ENCODE measurements at places on chromosomes 6 and 20.

DNA sequence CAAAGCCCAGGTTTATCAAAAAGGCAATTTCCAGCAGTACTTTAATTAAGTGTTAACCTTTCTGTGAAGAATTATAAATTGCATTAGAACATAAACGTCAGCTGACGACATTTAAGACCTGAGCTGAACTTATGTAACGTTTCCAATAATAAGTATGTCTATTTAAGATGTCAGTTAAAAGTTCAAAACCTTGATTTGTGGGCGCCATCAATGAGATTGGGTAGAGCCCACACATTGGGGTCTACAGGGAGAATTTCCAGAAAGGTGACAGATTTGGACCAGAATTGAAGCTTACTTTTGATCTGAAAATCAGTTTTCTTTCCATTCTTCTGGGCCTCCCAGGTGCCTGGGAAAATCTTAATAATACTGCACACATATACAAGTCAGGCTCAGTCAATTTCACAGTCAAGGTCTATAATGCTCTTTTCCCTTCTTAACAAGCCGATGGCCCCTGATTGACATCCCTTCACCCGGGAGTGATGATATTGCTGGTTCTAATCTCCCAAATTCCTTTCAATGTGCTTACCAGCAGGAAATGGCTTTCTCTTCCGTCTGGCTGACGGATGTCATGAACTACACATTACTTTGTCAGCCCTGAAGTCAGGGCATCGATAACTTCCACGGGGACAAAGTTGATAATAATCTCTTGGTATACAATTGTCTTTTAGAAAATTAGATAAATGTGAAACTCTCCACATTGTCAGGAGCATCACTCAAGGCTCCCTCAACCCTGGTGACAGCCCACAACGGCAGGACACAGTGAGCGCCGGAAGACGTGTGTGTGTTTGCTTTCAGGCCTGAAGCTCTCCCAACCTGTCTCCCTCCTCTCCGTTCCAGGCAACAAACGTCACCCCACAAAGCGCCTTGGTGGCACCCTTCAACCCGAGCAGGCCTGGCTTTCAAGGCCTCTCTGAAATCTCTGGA, 396.5 kb upstream of the CNR1 start:
- no peak for DNase-seq

GRCh38 chr20:45049438-45049837, 51.5 kb downstream of the KCNS1 start:
- no peak for DNase-seq

DNA sequence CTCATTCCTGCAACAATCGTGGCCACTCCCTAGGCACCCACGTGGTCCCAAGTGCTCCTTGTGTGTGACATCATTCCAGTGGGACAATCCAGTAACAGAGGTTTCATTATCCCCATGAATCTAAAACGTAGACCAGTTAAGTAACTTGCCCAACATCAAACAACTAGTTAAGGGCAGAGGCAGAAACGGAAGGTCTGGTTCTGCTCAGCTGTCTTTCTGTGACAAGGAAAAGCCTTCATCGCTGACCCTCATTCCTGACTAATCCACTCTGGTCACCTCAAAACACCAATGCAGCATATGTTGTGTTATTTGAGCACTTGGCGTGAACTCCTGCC, 261.4 kb upstream of the JARID2 start:
- DNase-seq: no peak

DNA sequence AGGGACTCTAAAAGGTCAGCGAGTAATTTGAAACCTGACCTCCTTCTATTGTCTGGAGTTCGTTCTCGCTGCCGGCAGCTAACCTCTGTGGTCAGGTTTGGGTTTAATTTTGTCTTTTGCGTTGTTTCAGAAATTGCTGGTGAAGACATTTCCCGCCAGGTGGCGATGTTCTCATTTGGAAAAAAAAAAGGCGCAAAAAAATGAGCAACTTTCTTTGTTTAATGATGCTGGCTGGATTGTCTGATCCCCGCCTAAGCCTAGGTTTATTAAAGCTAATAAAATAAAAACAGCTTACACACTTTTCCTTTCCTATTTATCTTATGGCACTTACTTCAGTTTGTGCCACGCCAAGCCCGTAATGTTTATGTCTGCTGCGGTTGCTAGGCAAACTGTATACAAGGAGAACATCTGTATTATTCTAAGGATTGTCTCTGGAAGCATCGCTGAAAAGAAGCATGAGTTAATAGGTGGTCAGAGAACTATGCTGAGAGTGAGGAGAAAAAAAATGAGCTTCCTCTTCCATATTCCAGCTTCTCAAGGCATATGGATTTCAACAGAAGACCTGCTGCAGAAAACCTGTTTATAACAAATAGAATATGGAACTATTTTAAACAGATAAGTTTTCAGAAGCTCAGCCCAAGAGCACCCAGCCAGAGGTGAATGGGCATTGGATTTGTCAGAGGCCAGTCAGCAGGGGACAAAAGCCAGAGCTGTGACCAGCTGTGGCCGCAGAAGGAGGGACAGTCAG, 205.7 kb downstream of the DOK5 start:
- peak; percentile 45 for DNase-seq

DNA sequence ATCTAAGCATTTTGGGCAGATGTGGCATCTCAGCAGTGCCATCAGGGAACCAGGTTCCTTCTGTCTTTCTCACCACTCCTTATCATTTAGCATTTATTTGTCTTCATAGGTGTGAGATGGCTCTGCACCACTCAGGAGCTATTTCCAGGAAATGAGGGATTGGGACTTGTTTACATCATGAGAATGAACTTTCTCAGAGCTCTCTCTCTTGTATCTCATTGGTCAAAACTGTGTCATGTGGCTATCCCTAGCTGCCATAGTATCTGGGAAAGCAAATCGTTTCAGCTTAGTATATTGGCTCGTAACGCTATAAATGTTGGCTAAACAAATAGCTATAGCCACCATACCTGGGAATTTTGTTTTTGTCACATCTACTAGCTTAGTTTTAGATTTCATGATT, 23.8 kb downstream of the PLCB4 start:
- DNase-seq: no peak

DNA sequence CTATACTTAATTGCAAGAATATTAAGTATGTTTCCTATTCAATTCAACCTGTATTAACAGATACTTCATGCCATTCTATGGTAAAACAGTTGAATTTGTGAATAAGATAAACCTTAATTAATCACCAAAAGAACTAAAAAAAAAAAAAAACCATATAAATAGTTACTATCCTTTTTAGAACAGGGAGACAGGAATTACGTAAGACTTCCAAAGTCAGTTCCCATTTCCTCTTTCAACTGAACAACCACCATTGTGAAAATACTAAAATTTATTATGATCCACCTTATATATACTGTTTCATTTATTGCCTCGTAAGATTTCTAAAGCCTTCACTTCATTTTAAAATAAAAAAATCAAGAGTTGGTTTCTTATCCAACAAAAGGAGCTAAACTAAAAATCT, 9.4 kb downstream of the CCNC start:
- DNase-seq: no peak

- no peak for DNase-seq
Measured at GRCh38 chr6:17393892-17394631, 667 bp downstream of the CAP2 start.

DNA sequence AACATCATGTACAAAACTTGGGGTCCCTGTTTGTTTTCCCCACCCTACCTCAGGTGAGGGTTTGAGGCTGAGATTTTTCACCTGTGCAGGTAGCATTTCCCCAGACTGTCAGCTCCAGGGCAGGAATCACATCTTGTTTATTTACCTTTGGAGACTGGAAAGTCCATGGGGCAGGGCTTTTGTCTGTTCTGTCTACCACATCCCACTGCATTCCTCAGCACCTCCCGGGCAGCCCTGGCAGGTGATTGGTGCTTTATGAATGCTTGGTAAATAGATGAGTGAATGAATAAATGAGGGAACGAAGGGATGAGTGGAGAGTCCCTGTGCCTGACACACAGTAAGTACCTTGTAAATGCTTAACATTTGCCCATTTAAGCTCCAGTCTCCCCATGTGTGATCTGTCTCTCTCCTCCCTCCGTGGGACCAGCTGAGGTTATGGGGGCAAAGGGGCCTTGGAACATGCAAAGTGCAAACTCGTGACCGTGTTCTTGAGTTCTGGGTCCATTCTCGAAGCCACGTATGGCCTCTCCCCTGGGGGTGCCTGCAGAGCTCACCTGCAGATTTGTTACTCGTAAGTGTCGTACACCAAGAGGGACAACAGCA, 69.7 kb upstream of the PMEPA1 start:
- no peak for DNase-seq

DNA sequence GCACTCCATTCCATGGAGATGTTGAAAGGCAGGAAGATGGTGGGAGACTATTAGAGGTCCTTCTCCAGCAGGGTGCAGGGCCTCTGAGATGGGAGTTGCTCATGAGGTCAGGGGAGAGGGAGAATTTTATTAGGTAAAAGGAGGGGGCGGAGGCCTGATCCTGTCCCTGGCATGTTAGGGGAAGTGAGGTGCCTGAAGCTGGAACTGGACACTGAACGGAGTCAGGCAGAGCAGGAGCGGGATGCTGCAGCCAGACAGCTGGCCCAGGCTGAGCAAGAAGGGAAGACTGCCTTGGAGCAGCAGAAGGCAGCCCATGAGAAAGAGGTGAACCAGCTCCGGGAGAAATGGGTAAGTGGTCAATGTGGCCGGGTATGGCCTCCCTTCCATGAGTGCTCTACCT, 24.4 kb downstream of the CEP250 start:
- no peak for DNase-seq

DNA sequence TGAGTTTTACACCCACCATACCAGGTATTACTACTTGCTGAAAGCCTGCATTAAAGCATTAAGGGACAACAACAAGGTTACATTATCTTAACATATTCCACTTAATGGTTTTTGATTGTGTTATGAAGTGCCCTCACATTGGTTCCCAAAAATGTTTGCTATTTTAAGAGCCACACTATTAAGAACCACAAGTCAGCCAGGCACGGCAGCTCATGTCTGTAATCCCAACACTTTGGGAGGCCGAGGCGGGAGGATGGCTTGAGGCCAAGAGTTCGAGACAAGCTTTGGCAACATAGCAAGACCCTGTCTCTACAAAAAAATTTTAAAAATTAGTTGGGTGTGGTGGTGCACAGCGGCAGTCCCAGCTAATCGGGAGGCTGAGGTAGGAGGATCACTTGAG, 28.2 kb downstream of the ATXN1 start:
- DNase-seq: no peak

DNA sequence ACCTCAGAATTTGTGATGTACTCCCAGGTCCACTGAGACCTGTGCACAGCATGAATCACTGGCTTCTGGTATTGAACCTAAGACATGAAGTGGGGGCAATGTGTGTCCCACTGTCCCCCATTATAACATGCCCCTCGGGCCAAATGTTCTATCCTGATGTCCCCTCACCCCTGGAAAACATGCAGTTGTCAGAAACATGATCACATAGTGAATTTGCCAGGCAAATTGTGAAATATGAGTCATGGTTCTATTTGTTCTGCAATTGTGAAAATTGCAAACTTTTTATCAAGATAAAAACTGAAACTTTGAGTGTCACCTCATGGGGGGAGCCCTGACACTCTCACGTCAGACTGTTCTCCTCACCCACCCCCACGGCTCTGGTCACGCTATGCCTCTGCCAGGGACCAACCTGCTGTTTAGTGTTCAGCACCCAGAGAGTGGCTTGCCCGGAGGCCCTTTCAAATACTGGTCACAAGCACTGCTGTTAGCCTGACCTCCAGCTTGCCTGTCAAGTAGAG, 305.3 kb downstream of the CLIC5 start:
- DNase-seq: no peak

DNA sequence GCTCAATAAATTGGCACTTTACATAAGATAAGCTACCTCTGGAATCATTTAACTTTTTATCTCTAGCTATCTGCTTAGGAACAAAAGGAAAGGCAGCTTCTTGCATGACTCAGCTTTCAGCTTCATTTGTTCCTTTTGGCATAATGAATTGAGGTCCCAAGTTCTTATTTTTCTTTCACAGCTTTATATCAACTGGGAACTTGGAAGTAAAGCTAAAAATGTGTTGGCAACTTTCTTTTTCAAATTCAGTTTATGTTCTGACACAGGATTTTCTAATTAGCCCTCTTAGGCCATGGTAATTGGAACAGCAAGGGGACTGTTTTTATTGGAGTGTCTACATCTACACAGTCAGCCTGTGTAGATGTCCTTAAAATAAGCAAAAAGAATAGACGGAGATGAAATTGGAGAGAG, 55.2 kb upstream of the MRAP2 start:
- no peak for DNase-seq

- DNase-seq: peak; percentile 18
Measured at GRCh38 chr20:2693286-2694007, 867 bp downstream of the EBF4 start.

DNA sequence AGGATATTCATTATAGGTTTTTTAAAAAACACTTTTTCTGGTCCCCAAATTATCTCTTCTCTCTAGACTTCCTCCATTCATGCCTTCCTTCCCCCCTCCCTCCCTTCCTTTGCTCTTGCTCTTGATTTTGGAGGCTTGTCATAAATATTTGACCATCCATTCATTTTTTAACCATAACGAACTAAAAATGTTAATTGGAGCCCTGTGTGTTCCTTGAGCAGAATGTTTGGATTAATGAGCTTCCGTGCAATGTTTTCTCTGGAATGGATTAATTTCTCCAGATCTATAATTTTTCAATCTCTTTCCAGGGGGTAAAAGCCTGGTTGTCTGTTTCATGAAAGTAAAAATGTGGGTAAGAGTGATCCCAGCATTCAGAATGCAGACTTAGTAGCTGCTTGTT, 155.5 kb downstream of the ESR1 start:
- DNase-seq: no peak

GRCh38 chr20:60765821-60766403, 486.1 kb upstream of the CDH4 start:
- DNase-seq: no peak

- DNase-seq: no peak
Measured at GRCh38 chr6:113120582-113121285, 736.4 kb upstream of the MARCKS start.

DNA sequence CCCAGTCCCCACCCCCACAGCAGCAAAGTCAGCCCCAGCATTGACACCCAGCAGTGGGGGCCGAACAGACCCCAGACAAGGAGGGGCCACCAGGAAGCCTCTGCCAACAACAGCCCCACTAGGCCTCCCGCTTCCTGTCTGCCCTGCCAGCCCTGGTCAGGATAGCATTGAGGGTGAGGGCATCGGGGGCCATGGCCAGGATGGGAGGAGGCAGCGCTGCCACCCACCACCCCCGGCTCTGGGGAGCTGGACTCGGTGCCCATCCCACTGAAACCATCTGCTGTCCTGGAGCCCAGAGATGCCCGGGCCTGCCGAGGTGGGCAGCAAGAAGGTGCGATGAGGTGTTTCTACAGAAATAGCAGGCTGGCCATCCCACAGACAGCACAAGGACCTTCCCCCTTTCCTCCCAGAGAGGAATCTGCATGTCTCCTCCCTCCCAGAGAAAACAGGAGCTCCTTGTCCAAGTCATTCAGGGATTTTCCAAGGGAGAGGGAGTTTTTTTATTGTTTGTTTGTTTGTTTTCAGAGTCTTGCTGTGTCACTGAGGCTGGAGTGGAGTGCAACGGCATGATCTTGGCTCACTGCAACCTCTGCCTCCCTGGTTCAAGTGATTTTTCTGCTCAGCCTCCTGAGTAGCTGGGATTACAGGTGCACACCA, 62.1 kb upstream of the BHLHE23 start:
- DNase-seq: no peak

Data from SHP77 (cell line).